ENCODE measurements at places on chromosomes 3 and 15.

- H3K4me1 ChIP-seq, result peaks cover 96% of the 10 kb centered on the region
- H3K27me3 ChIP-seq, result no peaks in the 10 kb centered on the region
- peak overlapping the region; percentile 57 for H3K4me3 ChIP-seq
- peak; percentile 97 for DNase-seq
- no peaks in the 10 kb centered on the region for H3K36me3 ChIP-seq
Observed at GRCh38 chr3:197590313-197590962, 34.7 kb upstream of the BDH1 start.

DNA sequence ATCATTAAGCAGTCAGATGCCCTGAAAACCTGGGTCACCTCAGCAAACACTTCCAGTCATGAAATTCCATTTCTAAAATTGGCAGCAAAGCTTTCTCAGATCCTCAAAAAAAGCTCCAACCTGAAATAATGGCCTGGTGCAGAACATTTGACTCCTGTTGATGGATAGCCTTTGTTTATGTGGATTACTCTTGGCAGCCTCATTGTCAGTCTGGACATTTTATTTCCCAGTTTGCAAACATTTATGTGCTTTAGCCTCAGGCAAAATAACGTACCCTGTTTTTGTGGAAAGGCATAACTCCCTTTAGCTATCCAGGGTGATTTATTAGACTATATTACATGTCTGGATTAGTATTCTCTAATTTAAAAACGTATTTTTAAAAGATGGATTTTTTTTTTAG lies 53.9 kb downstream of the PXYLP1 start:
- DNase-seq, result no peak
- H3K4me3 ChIP-seq, result no peak overlapping the region
- H3K27ac ChIP-seq, result no peak overlapping the region
- no peaks in the 10 kb centered on the region for H3K27me3 ChIP-seq

DNA sequence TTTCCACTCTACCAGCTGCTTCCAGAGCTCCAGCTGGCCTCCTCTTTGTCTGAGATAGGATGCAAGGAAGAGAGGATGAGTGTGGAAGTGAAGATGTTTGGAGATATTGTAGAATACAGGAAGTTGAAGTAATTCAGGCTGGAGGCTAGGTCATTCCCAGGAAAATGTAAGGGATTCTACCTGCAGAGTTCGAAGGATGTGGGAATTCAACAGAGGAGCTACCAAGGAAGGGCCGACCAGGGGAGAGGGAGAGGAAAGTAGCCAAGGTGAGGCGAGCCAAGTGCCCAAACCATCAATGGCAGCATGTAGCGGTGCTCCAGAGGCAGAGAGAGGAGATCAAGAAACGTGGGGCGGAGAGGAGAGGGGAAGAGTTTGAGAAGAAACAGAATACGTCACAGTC lies 49.0 kb upstream of the EPHB3 start:
- peaks cover 67% of the 10 kb centered on the region for H3K27me3 ChIP-seq
- no peak overlapping the region for H3K27ac ChIP-seq
- H3K4me1 ChIP-seq, result no peaks in the 10 kb centered on the region

DNA sequence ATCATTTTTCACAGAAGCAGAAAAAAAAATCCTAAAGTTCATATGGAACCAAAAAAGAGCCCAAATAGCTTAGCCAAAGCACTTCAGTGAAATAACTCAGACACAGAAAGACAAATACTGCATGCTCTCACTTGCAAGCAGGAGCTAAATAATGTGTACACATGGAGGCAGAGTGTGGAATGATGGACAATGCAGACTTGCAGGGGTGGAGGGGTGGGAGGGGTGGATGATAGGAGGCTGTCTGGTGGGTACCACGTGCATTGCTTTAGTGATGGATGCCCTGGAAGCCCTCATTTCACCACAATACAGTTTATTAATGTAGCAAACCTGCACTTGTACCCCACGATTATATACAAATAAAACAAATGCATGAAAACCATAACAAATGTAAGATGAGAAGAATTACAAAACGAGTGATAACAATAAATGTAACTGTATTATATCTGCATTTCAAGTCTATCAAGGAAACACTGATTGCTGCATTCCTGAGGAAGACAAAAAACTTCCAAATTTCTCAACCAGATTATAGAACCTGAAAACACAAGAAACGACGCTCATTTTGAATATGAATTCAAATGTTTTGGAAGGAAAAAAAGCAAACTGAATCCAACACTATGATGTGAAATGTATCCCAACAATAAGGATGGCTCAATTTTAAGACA lies 96.5 kb downstream of the DLG1 start:
- H3K4me1 ChIP-seq, result peaks cover 32% of the 10 kb centered on the region
- no peaks in the 10 kb centered on the region for H3K27me3 ChIP-seq
- H3K4me3 ChIP-seq, result no peak overlapping the region
- no peak overlapping the region for H3K27ac ChIP-seq

- no peaks in the 10 kb centered on the region for H3K4me1 ChIP-seq
- no peak overlapping the region for H3K27ac ChIP-seq
- no peaks in the 10 kb centered on the region for H3K36me3 ChIP-seq
- H3K4me3 ChIP-seq, result no peak overlapping the region
- no peak for DNase-seq
- peaks cover 46% of the 10 kb centered on the region for H3K27me3 ChIP-seq
Observed at GRCh38 chr15:92413510-92413909, 19.8 kb downstream of the ST8SIA2 start.

DNA sequence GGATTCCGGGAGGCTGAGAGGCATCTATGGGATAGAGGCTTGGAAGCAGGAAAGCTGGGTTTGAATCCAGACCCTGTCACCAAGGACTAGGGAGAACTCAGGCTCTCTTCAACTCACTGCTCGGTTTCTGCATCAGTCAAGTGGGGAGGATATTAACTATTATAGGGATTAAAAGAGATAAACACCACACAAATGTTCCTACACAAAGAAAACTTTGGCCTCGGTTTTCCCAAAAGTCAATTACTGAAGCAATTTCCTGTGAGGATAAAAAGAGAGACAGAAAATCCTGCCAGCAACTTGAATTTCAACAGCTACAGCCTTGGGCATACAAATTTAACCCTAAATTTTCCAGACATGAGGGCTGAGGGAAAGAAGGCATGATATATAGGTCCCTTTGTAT lies 36.0 kb downstream of the ITGB5 start:
- DNase-seq, result no peak
- H3K4me3 ChIP-seq, result no peak overlapping the region

- DNase-seq, result no peak
- H3K27ac ChIP-seq, result no peak overlapping the region
- H3K4me3 ChIP-seq, result no peak overlapping the region
- no peaks in the 10 kb centered on the region for H3K4me1 ChIP-seq
Observed at GRCh38 chr3:143531101-143531500, 317.2 kb downstream of the SLC9A9 start.

DNA sequence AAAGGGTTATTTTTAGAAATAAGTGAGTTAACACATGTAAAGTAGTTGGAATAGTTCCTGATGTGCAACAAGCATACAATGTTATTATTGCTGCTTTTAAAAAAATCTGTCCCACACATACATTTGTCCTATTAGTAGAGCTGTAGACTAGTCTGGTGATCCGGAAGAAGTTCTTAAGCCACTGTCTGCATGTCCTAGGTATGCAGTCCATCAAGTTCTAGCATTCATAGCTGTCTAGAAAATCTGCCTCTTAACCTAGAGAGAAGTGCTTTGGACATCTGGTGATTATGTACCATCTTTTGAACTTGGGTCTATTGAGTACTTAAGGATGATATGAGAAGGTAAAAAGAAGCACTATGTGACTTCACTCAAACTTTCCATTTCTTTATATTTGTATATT lies 439.9 kb upstream of the NAALADL2 start:
- no peaks in the 10 kb centered on the region for H3K27me3 ChIP-seq
- H3K36me3 ChIP-seq, result no peaks in the 10 kb centered on the region
- DNase-seq, result no peak
- no peaks in the 10 kb centered on the region for H3K4me1 ChIP-seq
- H3K4me3 ChIP-seq, result no peak overlapping the region
- H3K27ac ChIP-seq, result no peak overlapping the region

DNA sequence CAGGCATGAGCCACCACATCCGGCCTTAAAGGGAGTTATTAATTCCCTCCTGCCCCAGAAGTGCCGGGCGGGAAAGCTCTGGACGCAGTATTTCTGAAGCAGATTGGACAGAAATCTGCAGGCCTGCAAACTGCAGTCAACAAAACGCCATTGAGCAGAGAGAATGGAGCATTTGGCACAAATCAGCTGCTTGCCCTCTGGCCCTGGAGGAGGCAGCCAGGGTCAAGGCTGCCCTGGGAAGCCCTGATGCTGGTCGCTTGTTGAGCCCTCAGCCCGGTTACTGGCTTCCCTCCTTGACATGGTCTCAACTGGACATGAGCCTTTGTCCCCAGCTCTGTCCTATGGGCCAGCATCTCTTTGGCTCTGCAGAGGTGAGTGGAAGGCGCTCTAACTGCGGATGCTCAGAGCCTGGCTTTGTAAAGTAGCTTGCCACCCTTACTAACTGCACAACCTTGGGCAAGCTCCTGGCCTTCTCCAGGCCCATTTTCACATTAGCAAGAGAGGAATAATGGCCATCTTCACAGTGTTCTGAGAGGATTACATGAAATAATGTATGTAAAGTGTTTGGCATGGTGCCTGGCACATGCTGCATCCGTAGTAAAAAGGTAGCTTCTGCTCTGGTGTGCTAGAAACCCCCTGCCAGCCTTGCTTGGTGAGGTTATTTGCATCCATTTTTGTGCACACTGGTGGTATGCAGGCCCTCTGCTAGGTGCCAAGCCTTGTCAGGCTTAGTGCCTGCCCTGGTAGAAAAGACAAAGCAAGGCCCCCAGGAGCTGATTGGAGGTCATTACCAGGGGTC lies 4.1 kb downstream of the SEMA4B start:
- H3K4me1 ChIP-seq, result peaks cover 35% of the 10 kb centered on the region
- no peak for DNase-seq
- peaks cover 2% of the 10 kb centered on the region for H3K36me3 ChIP-seq
- H3K27me3 ChIP-seq, result no peaks in the 10 kb centered on the region
- no peak overlapping the region for H3K27ac ChIP-seq
- no peak overlapping the region for H3K4me3 ChIP-seq

GRCh38 chr3:139388821-139389551 lies 461 bp downstream of the COPB2 start:
- peak overlapping the region; percentile 97 for H3K4me3 ChIP-seq
- no peaks in the 10 kb centered on the region for H3K27me3 ChIP-seq
- peak overlapping the region; percentile 98 for H3K27ac ChIP-seq
- H3K4me1 ChIP-seq, result peaks cover 44% of the 10 kb centered on the region
- DNase-seq, result no peak

GRCh38 chr3:160569894-160570652 lies 4.7 kb upstream of the KPNA4 start:
- DNase-seq, result no peak
- no peak overlapping the region for H3K4me3 ChIP-seq
- H3K36me3 ChIP-seq, result no peaks in the 10 kb centered on the region
- no peaks in the 10 kb centered on the region for H3K27me3 ChIP-seq

DNA sequence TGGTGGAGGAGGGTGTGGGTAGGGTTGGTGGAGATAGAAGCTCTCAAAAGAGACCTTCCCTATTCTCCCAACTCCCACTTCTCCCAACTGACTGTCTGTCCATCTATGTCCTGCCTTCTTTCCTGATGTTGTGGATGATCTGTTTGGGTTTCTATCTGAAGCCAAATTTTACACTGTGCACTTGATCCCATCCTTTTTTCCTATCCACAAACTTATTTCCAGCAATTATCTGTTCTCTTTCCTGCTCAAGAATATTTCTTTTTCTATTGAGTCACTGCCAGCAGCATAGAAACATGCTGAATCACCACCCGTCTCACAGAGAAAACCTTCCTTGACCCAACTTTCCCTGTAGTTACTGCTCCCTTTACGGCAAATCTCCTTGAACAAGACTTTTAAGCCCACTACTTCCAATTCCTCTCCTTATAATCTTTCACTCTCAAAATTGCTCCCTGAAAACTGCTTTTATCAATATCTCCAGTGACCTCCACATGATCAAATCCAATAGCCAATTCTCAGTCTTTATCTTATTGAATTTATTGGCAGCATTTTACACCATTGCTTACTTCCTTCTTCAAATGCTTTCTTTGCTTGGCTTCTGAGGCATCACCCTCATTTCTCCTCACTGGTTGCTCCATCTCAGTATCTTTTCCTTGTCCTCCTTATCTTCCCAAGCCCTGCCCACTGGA lies 141.2 kb upstream of the SLC7A14 start:
- H3K27me3 ChIP-seq, result no peaks in the 10 kb centered on the region
- no peak overlapping the region for H3K4me3 ChIP-seq
- no peak for DNase-seq

DNA sequence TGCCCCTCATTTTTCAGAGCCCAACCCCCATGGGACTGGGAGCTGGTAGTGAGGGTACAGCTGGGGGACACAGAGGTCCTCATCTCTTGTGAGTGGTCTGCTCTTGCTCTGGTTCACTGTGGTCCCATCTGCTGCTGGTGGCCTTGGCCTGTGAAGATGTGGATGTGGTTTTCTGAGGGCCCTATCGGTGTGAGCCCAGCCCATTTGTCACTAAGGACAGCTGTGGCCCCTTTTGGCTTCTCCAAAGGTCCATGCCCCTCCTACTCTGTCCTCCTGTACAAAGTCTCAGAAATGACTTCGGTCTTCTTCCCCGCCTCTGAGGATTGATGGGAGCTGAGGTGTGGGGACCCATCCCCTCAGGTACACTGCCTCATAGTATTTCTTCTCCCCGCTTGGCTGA lies 21.0 kb downstream of the LIPC start:
- H3K27me3 ChIP-seq, result no peaks in the 10 kb centered on the region
- H3K36me3 ChIP-seq, result no peaks in the 10 kb centered on the region
- no peak overlapping the region for H3K4me3 ChIP-seq
- peaks cover 36% of the 10 kb centered on the region for H3K4me1 ChIP-seq
- DNase-seq, result no peak
- no peak overlapping the region for H3K27ac ChIP-seq

- peaks cover 11% of the 10 kb centered on the region for H3K4me1 ChIP-seq
- no peak overlapping the region for H3K4me3 ChIP-seq
- peaks cover under 1% of the 10 kb centered on the region for H3K27me3 ChIP-seq
- H3K36me3 ChIP-seq, result no peaks in the 10 kb centered on the region
- no peak overlapping the region for H3K27ac ChIP-seq
- DNase-seq, result no peak
Observed at GRCh38 chr3:174436367-174436766, 422.8 kb upstream of the NAALADL2 start.

DNA sequence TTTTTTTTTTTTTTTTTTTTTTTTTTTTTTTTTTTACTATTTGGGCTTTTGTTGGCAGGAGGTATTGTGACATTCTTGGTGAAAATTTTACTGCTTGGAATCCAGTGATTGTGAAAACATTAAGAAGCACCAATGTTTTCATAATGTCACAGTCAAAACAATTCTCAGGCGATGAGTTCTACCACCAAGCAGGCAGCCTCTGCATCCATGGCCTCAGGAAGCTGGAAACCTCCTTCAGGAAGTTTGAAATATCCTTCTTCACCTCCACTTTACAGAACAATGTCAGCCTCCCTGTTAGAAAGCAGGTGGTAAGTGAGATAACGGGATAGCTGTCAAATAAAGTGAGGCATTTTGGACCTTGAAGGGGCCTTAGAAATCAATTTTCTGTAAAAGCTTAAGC lies 98.3 kb downstream of the MEX3B start:
- H3K4me1 ChIP-seq, result no peaks in the 10 kb centered on the region
- H3K4me3 ChIP-seq, result no peak overlapping the region
- H3K27ac ChIP-seq, result no peak overlapping the region

GRCh38 chr15:94395640-94396039 lies 164.3 kb downstream of the MCTP2 start:
- no peak for DNase-seq
- no peaks in the 10 kb centered on the region for H3K27me3 ChIP-seq
- no peak overlapping the region for H3K4me3 ChIP-seq
- no peaks in the 10 kb centered on the region for H3K36me3 ChIP-seq
- no peak overlapping the region for H3K27ac ChIP-seq

- H3K4me3 ChIP-seq, result no peak overlapping the region
- H3K27me3 ChIP-seq, result no peaks in the 10 kb centered on the region
- DNase-seq, result no peak
- no peak overlapping the region for H3K27ac ChIP-seq
Observed at GRCh38 chr3:183195266-183195665, 32.7 kb upstream of the LAMP3 start.
